SW 1271 (cell line): ENCODE measurements at places on chromosomes 7 and 10.

GRCh38 chr10:8910314-8910713 lies 855.8 kb downstream of the GATA3 start:
- no peak for DNase-seq

DNA sequence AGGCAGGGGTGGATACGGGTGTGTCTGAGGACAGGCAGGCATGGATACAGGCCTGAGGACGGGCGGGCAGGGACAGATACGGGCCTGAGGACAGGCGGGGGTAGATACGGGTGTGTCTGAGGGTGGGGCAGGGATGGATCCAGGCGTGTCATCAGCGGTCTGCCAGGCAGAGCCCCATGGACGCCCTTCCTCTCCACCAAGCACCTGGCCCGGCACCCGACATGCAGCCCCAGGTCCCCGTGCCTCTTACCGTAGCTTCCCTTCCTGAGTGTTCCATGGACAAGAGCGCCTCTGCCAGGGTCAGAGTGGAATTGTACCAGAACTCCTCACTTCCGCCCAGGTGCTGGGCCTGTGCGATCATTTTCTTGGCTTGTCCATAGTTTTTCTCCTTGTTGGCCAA lies 74.6 kb upstream of the NKX6-2 start:
- DNase-seq: no peak

GRCh38 chr10:1100691-1101368 lies 44.6 kb downstream of the WDR37 start:
- no peak for DNase-seq

- no peak for DNase-seq
Observed at GRCh38 chr10:60998932-60999331, 54.9 kb upstream of the RHOBTB1 start.

DNA sequence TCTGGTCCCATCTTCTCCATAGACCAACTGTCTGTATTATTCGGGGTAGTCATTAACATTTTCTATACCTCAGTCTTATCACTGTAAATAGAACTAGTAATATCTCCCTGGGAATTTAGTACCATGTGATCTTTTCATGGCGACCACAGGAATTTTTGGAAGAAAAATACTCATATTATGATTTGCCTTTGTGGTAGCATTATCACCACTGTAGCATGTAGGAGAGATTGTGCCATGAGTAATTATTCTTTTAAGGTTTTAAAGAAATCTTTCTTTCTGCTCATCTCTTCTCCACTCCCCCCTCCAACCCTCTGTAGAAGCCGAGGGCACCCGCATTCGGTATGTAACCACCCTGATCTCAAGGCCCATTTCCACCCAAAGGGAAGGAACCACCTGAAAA lies 25.0 kb downstream of the ZNF365 start:
- DNase-seq: no peak

- DNase-seq: no peak
Observed at GRCh38 chr7:20449176-20449575, 118.5 kb downstream of the ITGB8 start.

- no peak for DNase-seq
Observed at GRCh38 chr10:69414036-69415018, 2.4 kb downstream of the TACR2 start.

GRCh38 chr10:127983344-127984100 lies 76.6 kb downstream of the PTPRE start:
- no peak for DNase-seq

DNA sequence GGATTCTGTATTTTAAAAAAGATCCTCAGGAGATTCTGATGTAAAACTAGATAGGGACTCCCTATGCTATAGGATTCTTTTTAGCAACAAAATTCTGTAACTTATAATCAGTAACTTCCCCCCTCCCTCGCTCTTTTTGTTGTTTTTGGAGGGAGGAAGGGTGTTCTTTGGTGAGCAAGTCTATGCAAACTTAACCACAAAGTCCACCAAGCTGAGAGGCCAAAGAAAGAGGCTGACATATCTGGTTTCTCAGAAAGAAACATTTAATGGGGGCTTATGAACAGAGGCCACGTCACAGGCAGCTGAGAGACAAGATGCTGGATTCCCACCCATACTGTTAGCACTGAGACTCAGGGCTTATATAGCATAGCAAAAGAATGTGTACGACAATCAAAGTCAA lies 14.3 kb upstream of the ABCB5 start:
- no peak for DNase-seq

DNA sequence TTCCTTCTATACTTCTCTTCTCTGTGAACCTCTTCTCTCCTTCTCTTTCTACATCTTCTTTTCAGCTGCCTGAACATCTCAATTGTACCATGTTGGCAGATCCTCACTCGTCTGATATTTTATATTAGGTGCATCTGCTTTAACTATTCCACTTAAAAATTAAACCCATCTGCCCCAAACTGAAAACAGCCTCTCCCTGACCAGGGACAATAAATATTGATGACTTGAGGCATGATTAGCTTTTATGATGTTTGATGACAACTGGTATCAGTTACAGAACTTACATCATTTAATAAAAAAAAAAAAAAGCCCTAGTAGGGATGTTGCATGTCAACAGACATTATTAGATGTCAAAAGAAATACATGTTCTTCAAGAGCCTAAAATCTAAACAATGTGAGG lies 79.8 kb upstream of the HABP2 start:
- no peak for DNase-seq

GRCh38 chr7:46671108-46671769 lies 750.2 kb upstream of the IGFBP3 start:
- DNase-seq: no peak

DNA sequence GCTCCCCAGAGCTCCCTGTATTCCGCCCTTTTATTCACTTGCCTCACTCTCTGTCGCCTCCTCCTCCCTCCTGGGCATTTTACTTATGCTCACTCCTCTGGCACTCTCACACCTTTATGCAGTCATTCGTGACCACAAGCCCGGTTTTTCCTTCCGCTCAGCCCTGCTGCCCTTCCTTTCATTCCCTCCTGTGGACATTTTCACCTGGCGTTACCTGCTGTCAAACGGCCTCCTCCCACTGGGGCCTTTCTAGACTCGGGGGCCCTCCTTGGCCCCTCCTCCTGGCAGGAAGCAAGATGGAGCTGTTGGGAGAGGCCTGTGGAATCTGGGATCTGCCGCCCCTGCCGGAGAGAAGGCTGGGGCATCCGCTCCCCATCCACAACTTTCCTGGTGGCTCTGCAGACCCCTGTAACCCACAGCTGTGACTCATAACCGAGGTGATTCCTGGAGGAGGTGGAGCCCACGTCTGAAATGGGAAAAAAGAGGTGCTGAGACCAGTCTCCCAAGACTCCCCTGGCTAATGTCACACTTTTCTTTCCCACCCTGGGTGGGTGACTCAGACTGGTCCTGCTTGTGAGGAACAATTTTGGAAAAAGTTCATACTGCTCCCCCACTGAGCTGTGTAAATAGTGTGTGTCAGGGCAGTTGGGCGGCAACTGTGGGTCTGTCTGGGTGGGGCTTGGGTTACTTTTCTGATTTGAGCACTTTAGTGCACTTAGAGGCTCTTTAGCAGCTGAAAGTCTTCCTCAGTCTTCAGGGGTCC lies 1.2 kb downstream of the VCL start:
- peak; percentile 69 for DNase-seq

- DNase-seq: no peak
Observed at GRCh38 chr10:3192856-3193635, 20.5 kb upstream of the PITRM1 start.

- peak; percentile 43 for DNase-seq
Observed at GRCh38 chr7:26368542-26368941, 76.9 kb downstream of the SNX10 start.

- no peak for DNase-seq
Observed at GRCh38 chr7:50281680-50282445, 22.7 kb upstream of the IKZF1 start.

DNA sequence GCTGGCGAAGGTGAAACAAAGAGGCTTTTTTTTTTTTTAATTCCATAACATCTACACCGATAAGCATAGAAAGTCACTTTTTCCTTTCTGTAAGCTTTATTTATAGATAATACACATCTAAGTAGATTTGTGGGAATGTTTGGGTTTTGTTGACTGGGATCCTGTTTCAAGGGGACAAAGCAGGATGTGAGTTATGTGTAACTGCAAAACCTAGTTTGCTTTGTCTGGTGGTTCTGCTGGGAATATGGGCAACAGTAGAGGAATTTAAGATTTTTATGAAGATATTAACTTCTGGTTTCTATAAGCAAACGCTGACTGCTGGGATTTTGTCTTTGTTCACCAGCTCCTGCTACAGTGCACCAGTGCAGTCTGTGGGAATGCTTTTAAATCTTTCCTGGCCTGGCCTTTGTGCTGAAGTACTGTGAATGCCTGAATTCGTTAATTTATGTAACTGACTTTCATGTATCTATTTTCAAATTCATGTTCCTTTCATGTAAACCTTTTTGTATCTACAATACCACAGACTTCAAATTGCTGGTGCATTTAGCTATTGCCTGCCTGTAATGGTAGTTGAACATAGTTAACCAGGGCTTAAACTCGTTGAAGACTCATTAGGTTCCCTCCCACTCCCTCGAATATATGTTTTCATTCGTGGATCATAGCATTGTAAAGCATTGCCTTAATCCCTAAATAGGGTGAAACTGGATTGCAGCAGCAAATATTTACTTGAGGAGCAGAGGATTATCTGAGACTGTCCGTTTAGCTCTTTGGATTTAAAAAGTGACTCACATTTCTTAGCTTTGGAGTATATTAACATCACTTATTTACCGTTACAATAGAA lies 1.5 kb downstream of the KLHL7 start:
- DNase-seq: no peak

GRCh38 chr7:33500703-33501701 lies 371.6 kb downstream of the BBS9 start:
- DNase-seq: no peak

- DNase-seq: peak; percentile 35
Observed at GRCh38 chr7:28408105-28408959, 4.0 kb upstream of the CREB5 start.

- no peak for DNase-seq
Observed at GRCh38 chr10:91033324-91033950, 112.5 kb upstream of the ANKRD1 start.

DNA sequence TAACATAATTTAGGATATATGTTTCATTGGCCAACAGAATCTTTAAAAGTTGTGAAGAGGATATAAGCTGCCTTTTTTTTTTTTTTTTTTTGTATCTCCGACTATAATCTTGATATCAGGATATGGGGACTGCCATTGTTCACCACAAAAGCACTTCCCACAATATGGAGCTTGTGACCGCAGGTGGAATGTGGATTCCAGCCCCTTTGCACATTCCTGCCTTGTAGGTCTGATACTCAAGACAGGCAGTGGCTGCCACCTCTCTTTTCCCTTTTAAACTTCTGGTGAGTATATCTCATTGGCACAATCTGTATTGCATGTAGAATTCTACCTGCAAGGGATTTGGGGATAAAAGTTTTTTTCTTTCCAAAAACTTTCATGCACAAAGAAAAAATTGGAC lies 272.7 kb upstream of the VWC2 start:
- DNase-seq: no peak

DNA sequence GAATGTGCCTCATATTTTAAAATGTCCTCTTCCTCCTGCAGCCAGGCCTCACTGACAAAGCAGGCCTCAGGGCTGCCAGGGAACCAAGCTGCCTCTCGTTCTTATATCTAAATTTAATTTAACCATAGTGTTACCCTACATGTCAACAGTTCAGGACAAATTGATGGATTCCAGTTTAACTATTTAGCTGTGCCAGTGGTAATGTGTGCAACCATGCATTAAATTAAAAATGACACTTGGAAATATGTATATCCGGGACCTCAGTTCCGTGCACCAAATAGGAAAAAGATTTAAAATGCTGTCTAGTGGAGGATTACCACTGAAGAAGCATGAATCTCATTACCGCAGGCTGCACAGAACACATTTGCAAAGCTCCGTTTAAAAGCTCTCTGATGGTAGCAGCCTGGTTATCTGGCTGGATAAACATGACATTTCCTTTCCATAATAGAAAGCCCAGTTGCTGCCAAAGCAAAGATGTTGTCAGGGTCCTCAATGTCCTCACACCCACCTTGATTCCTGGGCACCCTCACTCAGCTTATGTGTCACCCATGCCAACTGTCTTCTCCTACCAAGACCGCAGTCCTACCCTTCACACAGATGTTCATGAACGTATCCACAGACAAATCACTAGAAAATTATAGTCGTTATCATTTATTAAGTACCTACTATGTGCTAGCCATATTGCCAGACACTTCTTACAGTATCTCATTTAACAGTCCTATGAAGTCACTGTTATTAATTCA lies 73.3 kb upstream of the FRMD4A start:
- no peak for DNase-seq

DNA sequence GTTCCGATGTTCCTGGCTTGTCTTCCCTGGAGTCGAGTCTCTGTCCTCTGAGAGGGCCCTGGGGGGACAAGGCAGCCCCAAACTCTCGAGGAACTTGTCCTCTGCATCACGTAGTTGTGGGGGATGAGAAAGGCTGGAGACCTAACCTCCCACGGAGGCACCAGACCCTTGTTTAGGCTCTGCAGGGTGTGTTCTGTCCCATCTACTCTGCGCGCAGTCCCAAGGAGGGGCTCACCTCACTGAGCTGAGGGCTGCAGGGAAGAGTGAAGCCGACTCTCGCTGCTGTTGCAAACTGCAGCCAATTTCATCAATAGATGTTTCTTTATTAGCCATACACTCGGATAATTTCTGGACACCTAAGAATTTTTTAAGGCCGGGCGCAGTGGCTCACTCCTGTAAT lies 186.7 kb upstream of the ADARB2 start:
- DNase-seq: no peak

DNA sequence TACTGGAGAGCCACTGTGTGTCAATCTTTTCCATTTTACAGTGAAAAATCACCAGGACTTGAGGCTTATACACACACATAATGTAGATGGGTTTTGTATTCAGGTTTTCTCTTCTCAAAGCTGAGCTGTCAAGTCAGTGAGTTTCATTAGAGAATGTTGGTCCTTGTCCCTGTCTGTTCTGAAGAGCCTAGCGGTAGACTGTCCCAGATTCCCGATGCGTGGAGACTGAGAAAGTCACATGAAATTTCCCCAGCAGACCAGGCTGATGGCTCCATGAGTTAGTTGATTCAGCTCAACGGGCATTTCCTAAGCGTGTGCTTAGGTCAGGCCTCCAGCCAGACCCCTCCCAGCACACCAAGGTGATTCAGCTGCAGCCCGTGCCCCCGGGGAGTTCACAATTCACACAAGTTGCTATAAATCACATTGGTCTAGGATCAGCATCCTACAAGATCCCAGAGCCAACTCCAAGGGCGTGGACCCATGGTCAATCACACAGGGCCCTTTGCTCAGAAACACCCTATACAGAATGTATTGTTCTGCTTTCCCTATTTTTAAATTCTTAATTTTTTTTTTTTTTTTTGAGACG lies 17.2 kb downstream of the CHST15 start:
- no peak for DNase-seq

DNA sequence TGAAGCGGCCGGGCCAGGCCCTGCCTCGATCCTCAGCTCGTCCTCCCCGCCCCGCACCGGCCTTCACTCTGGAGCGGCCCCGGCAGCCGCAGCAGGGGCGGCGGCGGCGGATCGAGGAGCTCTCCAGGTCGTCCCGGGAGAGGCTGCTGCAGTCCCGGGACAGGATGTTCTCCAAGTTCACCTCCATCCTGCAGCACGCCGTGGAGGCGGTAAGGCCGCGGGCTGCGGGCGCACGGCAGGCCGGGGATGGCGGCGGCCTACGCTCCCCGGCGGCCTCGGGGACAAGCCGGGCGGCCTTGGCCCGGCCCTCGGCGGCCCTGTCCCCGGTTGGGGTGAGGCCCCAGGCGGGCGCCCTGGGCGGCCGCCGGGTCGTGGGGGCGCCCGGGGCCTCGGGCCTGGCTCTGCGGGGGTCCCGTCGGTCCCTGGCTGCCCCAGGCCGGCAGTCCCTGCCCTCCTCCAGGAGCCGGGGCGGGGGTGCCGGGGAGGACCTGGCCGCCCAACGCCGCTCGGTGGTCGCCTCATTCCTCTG lies 399 bp downstream of the FHIP2A start:
- no peak for DNase-seq
